ENCODE measurements at places on chromosomes 2 and 18.

DNA sequence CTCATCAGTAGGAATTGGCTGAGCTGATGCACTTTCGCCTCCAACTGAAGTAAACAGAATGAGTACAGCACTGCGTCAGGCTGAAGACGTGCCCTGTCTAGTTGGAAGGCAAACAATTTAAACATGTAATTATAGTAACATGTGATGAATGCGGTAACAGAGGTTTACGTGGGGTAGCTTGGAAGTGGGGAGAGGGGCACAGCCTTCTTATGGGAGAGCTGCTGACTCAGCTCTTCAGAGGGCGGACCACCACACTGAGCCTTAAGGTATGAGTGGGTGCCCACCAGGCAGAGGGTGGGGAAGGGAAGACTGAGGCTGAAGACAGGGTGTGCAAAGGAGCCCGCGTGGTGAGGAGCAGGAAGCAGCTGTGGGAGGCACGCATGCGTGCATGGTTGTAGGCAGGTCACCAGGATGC, 6.2 kb upstream of the EHD3 start:
- no peak for DNase-seq

- DNase-seq = no peak
These were observed 287.4 kb upstream of the TCF4 start for GRCh38 chr18:55875371-55875901.

GRCh38 chr2:67532387-67532786, 135.3 kb downstream of the ETAA1 start:
- no peak for DNase-seq

DNA sequence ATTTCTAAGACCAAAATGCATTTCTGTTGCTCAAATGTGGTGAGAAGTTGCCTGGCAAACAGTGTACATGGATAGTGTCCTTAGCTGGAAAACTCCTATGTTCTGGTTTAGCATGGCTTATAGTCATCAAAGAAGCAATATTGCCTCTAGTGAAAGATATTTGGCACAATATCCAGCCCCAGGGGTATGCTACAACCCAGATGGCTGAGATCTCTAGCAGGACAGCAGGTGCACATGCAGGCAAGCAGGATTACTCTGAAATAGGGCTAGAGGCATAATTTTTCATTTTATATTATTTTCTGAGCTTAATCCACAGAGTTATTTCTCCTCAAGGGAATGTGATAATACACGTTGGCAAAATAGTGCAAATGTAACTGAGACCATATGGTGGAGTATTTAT, 34.0 kb downstream of the CCDC195 start:
- DNase-seq = no peak

- DNase-seq = no peak
These were observed 14.4 kb downstream of the CTIF start for GRCh38 chr18:48553236-48553635.

DNA sequence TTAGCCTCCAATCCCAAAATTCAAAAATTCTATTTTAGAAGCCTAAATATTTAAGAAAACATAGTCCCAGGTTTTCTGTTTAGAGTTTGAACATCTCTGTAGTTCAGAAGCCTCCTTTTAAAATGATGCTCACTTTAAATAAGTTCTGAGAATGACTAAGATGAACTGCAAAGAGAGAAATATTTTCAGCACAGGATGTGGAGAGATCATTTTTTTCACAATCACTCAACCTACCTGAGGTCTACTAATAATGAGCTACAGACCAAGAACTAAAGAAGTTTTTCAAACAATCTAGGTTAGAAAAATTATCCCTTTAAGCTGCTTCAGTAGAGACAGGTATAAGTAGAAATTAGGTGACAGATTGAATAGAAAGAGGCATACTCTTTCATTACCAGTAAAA, 185.1 kb upstream of the CYP26B1 start:
- no peak for DNase-seq

- no peak for DNase-seq
These were observed 94.2 kb downstream of the CABLES1 start for GRCh38 chr18:23229472-23229871.

DNA sequence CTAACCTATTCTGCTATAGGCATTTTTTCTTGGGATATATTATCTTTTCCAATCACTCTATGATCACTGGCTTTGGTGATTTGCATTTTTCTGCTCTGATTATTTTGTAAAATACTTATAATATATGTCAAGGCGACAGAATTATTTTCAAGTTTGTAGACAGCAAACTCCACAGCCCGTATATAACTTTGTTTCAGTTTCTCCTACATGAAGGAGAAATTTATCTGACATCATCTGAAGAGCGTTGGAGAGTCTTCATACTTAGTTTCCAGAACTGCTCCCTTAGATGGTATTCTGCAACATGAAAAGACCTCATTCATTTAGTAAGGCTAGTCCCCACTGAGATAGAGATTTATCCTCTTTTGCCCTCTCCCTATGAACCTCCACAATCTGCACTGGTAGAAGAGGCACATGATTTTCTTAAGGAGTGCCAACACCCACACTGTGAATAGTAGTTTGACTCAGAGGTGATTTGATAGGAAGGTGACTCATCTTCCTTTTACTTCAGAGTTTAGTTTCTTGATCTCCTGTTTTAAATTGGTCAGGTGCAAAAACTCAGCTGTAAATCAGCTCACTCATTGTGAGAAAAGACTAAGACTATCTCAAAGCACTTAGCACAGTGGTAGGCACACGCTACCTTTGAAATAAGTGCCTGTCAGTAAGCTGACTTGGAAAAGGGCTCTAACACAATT, 1848.6 kb upstream of the CELF4 start:
- DNase-seq = peak; percentile 70

DNA sequence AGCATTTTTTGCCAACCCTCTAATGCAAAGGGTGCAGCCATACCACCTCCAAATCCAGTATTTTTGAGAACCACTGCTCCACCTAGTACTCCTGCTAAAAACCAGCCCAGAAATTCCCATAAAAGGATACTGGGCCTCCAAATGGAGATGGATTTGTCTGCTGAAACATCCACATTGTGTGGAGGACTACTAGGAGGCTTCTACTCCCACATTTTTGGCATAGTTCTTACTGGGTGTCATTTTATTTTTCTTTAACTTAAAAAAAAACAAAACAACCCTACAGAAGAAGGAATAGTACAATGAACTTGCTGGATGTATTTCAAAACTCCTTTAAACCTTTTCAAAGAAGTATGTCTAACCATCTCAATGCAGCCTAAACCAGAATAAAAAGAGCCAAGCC, 219.2 kb downstream of the SRBD1 start:
- DNase-seq = no peak

GRCh38 chr2:33242845-33243244, 233.6 kb upstream of the RASGRP3 start:
- DNase-seq = no peak

GRCh38 chr2:2941205-2941604, 436.4 kb downstream of the EIPR1 start:
- no peak for DNase-seq

DNA sequence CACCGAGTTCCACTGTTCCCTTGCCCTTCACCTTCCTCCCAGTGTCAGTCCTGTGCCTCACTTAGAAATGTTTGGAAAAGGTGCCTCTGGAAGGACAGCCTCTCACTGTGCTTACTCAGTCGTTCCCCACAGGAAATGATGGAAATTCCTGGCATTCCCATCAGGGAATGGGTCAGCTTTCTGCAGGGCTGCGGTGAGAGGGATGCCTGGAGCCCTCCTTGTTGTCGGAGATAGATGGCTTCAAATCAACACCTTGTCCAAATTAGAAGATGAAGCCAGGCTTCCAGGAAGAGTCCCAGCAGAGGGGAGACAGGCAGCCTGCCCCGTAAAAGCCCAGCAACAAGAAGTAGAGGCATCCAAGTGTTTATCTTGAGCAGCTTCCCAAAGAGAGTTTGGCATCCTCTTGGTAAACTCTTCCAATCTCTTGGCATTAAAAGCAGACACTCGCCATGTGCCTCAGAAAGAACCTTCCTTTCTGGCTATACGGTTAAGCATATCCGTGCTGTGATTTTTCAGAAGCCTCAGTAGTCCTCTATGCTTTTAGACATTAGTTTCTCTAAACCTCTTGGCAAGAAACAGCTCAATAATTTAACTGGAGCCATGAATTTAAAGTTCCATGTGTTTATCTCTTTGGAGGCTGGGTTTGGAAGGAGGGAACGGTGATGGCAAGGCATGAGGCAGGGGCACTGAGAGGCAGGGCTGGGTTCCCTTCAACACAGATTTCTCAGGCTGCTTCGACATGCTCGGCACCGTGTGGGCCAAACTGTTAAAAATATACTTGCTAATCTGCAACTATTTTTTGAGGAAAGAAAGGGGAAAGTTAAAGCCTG, 25.1 kb downstream of the COLEC12 start:
- DNase-seq = peak; percentile 89

All from kidney capillary endothelial cell (primary cell).